ENCODE measurements at places on chromosomes 6 and 20.

DNA sequence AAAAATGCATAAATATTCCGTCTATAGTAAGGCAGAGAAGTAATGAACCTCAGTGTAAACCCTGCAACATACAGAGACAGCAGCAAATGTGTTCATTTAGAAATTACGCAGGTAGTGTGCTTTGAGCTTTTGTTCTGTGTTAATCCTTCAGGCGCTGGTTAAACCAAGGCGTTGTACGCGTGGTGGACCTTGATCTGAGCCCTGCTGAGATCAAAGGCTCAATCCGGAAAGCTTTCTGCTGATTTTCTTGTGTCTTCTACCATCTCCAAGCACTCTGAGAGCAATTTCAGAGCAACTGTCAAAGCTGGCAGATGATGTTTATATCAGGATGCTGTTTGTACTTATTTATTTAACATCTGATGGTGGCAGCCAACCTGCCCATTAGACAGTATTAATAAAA, 382.8 kb downstream of the CDH26 start:
- DNase-seq = no peak

GRCh38 chr6:41561931-41562911, 16.0 kb downstream of the FOXP4 start:
- no peak for DNase-seq

- DNase-seq = no peak
Measured at GRCh38 chr20:21570285-21570992, 56.6 kb upstream of the NKX2-2 start.

- DNase-seq = no peak
Measured at GRCh38 chr20:45857882-45858216, 435 bp downstream of the ZSWIM3 start.

GRCh38 chr20:15578113-15578512, 995.1 kb downstream of the KIF16B start:
- no peak for DNase-seq

GRCh38 chr6:71544028-71544427, 255.4 kb downstream of the OGFRL1 start:
- DNase-seq = no peak

DNA sequence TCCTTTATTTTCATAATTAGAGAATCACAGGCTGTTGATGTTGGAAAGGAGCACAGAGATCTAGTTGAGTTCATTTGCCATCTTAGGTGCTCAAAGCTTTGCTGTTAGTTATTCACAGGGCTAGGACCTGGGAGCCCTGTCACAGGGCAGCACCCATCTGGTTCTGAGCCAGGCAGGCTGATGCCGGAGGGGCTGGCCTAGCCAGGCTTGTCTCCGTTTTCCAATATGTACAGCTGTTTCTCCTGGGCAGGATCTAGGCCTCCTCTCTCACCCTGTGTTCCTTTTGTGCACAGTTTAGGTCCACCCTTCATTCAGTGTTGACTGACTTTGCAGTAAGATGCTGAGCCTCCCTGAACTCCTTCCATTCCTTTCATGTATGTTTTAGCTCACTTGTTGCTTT, 33.4 kb downstream of the LRRC1 start:
- no peak for DNase-seq

- DNase-seq = no peak
Measured at GRCh38 chr20:22619806-22620205, 35.4 kb upstream of the FOXA2 start.

DNA sequence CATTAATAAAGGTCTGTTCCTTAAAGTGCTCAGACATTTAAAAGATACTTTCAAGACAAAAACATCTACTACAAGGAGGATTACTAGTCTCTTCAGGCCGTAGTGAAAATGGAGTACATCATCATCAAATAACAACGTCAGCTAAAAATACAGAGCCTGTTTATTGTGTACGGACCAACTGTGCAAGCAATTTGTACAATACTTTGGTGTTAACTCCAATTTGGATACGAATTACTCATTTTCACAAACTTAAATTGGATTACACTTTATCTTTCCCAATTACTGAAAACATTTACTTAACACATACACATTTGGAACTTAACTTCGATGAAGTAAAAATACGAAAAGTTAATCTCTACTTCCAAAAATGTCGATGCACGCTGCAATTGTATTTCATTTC, 802 bp downstream of the CYP39A1 start:
- DNase-seq = no peak

DNA sequence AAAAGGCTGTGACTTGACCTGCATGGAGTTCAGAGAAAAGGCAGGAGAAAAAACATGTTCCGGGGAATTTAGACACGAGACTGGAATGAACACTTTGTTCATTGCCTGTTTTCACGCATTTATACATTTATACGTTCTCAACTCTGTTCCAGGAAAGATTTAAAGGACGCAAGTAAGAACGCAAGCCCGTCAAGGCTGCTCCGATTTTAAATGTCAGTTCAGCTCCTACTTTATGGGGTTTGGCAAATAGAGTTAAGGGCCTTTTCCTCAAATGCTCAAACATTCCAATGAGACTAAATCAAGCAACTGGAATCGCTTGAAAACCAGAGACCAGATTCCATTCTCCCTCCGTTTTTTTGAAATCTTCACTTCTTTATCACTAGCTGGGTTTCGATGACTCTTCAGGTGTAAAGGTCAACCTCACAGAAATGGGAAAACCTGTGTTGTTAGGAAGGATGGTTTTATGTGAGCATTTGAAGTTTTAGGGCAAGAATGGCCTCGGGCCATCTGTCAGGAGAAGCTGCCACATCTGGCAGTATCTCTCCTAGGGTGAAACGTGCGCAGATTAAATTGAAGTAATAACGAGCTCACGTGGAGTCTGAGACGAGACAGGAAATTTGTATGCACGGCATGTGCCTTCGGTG, 24.9 kb downstream of the TTLL2 start:
- DNase-seq = no peak

GRCh38 chr20:40635971-40636370, 53.1 kb downstream of the MAFB start:
- no peak for DNase-seq

DNA sequence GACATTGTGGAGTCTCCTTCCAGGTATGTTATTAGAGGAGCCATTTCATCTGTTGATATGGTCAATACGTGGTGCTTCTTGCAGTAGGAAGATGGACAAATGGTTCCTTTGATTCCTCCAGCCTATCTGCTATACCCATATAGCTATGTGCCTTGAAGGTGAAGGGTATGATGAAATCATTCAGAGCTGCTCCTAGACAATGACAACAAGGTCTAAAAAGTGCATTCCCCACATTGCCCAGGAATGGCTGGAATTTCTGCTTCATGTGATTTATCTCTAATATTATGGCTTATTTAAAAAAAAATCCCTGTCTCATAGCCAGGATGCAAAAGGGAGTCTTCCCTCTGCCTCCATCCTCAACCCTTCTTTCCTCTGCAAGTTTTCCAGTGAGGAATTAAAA, 14.1 kb downstream of the DAAM2 start:
- DNase-seq = no peak

- peak; percentile 62 for DNase-seq
Measured at GRCh38 chr6:1621070-1621701, 11.5 kb downstream of the FOXC1 start.

DNA sequence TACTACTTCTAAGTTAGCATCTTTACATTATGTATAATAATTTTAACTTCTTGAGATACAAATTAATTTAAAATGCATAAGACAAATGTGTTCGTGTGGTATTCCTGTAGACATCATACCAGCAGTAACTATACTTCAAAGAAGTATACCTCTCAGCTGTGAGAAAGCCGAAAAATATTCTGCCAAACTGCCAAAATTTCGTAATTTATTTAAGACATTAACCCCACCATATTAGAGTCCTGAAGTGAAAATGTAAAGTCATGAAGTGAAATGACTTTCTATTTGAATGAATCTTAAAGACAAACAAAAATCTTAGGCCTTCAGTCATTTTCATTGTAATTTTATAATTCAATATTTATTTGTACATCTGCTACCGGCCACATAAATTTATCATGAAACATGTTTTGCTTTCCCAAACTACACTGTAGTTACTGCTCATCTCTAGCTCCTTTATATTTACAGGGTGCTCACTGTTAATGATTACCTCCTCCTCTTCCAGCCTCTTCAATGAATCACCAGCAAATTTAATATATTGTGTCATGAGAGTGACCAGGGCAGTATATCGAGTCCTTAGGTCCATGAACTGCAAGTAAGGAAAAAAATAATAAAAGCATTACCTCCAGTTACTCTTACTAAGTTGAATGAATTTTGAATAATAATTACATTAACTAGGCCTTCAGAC, 18.5 kb downstream of the DST start:
- DNase-seq = peak; percentile 5

- DNase-seq = no peak
Measured at GRCh38 chr20:50834599-50835005, 39.7 kb downstream of the BCAS4 start.

GRCh38 chr6:94213226-94213625, 793.9 kb upstream of the EPHA7 start:
- DNase-seq = no peak

- peak; percentile 34 for DNase-seq
Measured at GRCh38 chr6:37285861-37286311, 27.9 kb upstream of the TMEM217 start.

DNA sequence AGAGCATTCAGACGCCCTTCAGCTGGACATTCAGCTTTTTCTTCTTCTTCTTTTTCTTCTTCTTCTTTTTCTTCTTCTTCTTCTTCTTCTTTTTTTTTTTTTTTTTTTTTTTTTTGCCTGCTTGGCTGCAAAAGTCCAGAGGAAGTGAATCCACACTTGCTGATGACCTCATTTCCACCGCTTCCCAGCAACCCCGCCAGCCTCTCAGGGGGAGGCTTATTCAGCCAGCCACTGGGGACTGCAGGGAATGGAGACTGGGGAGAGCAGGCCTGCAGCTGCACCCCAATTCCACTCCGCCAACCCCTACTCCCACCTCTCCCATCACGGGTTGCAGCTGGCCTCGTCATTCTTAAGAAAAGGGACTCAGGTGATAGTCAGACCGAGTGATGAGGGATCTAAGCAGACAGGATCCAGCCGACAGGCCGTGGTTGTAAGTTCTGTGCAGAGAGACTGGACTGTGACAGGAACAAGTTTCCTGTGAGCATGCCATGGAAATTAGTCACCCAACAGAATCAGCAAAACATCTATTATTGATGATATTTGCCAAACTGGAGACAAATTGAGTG, 59.0 kb upstream of the QKI start:
- no peak for DNase-seq

DNA sequence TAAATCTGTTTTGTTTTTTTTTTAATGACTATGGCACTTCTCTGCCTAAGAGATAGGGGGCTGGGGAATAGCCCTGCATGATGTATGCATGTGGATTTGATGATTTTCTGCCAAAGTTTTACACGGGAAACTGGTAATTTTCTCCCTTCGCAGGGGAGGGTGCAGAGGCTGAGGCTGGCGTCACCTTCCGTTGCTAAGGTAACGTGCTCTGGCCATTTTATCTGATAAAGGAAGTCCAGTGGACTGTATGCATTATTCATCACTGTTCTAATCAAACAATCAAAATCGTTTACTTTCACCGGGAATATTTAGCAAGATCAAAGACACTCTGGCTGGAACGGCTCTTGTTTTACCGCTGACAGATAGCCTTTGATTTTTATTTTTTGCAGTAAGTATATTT, 789 bp downstream of the PHACTR1 start:
- peak; percentile 36 for DNase-seq

DNA sequence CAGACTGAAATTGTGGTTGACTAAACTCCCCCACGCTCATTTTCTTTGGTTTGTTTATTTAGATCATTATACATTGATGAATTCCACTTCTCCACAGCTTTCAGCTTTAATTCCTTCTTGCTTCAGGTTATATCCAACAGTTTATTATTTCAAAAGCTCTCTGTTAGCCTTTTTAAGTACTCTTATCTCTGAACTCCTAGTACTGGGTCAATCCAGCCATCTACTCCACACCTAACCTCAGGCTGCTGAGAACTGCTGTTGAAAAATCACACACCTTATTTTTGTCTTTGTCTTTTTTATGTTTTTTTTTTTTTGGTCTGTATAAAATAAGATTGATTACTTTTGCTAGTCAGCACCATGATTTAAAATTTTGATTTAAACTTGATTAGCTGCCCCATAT, 32.9 kb downstream of the FLRT3 start:
- DNase-seq = no peak

DNA sequence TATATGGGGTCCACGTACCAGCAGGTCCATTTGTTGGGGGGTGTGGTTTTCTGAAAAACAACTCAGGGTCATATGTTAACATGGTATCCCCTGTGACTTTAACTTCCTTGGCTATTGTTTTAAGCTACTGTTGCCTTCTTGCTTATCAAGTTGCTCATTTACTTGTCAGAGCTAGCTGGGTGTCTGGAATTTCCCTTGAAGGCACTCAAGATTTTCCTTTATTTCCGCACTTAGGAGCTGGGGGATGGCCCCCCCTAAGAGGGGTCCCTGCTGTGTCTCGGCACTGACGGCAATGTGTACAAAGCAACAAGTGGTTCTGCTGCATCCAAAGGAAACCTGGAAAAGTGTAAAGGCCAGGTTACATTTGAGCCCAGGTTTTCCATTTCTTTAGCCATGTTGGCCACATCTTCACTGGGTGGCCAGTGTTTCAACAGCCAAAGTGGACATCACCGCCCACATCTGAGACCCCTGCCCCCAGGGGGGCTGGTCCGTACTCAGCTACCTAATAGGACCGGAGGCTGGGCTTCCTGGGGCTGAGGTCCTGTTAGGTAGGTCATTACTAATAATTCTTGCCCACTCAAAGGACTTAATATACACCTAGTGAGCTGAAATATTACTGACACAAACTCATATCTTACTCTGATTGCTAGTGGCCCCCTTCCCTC, 24.8 kb upstream of the SYNDIG1 start:
- no peak for DNase-seq

DNA sequence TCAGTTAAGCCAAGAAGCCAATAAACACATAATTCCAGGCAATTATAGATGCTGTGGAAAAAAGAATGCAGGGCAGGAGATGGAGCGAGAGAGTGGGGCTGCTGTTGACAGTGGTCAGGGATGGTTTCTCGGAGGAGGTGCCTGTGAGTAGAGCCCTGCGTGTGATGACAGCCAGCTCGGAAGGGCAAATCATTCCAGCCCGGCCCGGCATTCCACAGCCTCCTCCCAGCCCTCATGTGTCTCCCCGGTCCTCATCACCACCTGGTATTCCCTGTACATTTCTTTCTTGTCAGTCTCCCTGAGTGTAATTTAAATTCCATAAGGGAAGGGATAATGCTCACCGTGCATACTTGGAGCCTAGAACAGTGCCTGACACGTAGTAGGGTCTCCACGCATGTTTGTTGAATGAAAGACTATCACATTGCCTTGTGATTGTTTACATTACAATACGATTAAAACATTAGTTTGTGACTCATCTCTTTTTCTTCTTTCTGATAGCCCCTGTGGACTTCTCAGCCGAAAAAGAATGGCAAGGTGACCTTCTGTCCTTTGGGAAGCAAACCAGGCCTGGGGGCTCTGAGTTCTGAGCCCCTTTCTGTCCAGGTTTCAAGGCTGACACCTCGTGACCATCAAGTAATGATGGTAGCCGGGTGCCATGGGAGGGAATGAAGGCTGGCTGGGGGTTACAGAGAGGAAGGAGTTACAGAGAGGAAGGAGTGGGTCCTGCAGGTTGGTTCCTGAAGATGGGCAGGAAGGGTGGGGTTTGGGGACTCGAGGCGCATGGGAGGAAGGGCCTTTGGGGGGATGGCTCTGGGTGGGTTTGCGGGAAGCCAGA, 379.5 kb upstream of the SULF2 start:
- DNase-seq = no peak

Measured in kidney (tissue), 22 donors.